ENCODE measurements at places on chromosomes 2 and 18. TPM values are rescaled to one million over a fixed set of nuclear protein-coding genes. Genes with fewer than 3 reads are reported as not detected.

The HOXD11 gene
- not detected for total RNA-seq

The ACOXL gene
- total RNA-seq, result not detected

The CCT7 gene
- 493 TPM for total RNA-seq

The UGT1A3 gene
- total RNA-seq, result not detected

The SPHKAP gene
- total RNA-seq, result not detected

The HTR2B gene
- total RNA-seq, result under 0.01 TPM

The ORMDL1 gene
- 36.3 TPM for total RNA-seq

The SS18 gene
- 129 TPM for total RNA-seq
